T-cell (primary cell): ENCODE measurements at places on chromosomes 4 and X.

- no peaks in the 10 kb centered on the region for H3K4me1 ChIP-seq
- H3K36me3 ChIP-seq, result no peaks in the 10 kb centered on the region
- DNase-seq, result no peak
- H3K27ac ChIP-seq, result no peak overlapping the region
- no peaks in the 10 kb centered on the region for H3K27me3 ChIP-seq
Observed at GRCh38 chr4:78168029-78168428, 110.9 kb downstream of the FRAS1 start.

DNA sequence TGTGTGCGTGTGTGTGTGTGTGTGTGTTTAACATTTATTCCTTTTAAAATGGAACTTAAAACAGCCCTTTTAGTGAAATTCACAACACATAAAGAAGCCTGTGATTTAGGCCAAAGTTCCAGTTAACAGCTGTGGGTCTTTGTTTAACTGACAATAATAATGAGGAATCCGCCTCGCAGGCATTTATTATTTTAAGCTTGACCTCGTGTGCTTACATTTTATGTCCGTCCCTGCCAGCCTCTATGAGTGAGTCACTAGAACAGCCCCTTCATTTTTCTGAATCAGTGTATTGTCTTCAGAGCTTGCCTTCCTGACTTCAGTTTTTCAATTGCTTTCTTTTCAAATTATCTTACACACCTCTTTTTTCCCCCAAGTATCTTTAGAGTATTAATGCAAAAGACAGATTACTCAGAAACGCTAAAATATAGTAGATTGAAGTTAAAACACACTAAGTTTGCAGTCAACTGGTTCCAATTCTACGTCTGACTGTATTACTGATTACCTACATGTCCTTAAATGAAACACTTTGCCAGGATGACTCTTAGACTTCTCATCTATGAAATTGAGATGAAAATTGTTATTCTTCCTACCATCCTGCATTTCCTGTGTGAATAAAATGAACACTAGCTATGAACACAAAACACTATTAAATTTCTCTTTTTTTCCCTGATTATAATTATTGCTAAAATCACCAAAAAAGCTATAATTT lies 319.6 kb upstream of the HS3ST1 start:
- no peak for DNase-seq
- H3K27ac ChIP-seq, result no peak overlapping the region
- H3K4me1 ChIP-seq, result no peaks in the 10 kb centered on the region

GRCh38 chrX:148269513-148269912 lies 230.9 kb upstream of the AFF2 start:
- no peak for DNase-seq
- no peak overlapping the region for H3K27ac ChIP-seq
- no peaks in the 10 kb centered on the region for H3K27me3 ChIP-seq
- no peaks in the 10 kb centered on the region for H3K4me1 ChIP-seq
- H3K36me3 ChIP-seq, result no peaks in the 10 kb centered on the region
- no peak overlapping the region for H3K4me3 ChIP-seq

DNA sequence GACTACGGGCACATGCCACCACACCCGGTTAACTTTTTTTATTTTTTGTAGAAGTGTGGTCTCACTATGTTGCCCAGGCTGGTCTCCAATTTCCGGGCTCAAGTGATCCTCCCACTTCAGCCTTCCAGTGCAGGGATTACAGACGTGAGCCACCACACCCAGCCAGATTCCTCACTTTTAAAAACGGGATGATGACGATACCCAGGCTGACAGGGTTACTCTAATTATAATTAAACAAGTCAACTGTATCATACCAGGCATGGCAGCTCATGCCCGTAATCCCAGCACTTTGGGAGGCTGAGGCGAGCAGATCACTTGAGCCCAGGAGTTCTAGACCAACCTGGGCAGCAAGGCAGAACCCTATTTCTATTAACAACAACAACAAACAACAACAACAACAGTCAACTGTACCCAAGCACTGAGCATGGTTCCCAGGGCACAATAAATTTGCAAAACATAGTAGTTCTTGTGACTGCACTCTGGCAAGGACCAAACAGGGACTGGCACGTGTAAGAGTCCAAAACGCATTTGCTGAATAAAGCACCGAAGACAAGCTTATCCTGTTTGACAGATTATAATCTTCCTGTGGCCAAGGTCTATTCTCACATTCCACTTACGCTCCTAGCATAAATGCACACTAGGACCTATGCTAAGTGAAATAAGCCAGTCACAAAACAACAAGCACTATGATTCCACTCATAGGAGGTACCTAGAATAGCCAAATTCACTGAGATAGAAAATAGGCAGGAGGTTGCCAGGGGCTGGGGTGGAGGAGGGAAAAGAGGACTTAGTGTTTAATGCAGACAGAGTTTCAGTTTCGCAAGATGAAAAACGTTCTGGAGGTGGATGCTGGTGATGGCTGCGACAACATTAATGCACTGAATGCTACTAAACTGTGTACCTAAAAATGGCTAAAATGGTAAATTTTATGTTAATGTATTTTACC lies 77.5 kb downstream of the IRF2 start:
- DNase-seq, result no peak
- no peaks in the 10 kb centered on the region for H3K27me3 ChIP-seq
- H3K36me3 ChIP-seq, result peaks cover 36% of the 10 kb centered on the region
- no peak overlapping the region for H3K27ac ChIP-seq

DNA sequence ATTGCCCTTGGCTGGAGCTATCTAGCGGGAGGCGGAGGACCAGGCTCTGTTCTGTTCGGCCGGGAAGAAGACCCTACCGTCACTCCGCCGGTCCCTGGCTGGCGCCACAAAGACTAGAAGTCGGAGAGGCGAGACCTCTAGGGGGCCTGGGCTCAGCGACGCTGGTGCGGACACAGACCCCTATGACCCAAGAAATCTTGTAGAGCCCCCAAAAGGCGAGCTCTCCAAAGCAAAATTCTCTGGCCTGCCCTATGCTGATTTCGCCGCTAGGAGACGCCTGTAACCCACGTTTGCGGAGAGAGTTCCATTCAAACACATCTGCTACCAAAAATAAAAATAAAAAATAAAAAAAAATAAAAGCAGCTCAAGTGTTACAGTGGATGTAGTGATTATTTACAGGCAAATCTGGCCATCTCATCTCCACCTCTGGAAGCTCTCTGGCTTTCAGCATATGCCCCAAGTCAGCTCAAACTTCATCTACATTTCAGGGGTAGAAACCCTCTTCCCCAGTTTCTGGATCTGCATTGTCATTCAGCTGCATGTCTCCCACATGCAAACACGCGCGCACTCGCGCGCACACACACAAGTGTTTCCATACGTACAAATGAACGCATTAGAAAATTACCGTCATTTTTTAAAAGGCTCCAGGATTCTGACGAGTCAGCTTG lies 2.4 kb upstream of the PCDH10 start:
- DNase-seq, result no peak
- no peak overlapping the region for H3K27ac ChIP-seq
- H3K36me3 ChIP-seq, result no peaks in the 10 kb centered on the region

DNA sequence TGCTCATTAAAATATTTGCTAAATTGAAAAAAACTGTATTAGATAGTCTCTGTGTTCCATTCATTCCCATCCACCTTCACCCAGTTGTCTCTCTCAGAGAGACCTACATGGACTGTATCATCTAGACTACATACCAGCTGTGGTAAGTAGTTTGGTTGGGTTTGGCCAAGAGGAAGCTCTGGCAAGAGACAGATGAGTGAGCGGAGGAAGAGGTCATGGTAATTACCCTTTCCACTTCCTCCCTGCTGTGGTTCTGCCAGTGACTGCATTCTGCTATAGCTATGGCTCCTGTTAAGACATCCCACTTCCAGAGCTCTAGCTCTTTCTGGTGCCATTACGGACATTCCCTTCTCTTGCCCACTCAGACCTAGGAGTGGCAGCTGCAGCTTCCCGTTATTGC lies 239.0 kb upstream of the MID1 start:
- no peaks in the 10 kb centered on the region for H3K36me3 ChIP-seq
- no peaks in the 10 kb centered on the region for H3K4me1 ChIP-seq
- no peak overlapping the region for H3K4me3 ChIP-seq
- DNase-seq, result no peak
- H3K27ac ChIP-seq, result no peak overlapping the region

DNA sequence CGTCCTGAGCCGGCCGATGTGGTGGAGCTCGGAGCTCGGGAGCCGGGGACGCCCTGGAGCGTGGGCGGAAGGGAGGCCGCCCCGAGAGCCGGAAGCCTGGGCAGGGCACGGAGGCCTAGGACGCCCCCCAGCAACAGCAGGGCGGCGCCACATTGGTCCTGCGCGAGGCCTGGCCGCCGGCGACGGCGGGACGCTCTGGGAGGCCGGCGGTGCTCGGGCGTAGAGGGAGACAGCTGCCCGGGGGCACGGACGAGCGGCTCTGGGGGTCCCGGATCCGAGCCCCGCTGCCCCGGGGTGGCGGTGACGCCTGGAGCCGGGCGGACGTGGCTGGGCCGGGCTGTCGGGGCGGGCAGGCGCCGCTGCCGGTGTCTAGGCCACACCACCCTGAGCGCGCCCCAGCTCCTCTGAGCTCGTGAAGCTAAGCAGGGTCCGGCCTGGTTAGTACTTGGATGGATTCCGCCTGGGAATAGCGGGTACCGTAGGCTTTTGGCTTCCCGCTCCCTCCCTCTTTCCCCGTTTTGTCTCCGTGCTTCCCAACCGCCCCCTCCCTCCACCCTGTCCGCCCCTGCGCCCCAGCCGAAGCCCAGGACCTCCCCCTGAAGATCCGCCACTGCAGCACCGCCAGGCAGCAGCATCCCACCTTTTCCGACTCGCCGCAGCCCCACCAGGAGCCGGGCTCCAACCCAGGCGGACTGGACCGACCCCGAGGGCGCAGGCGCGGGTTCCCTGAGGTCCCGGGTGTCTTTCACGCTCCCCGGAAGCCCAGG lies 12.1 kb downstream of the FRG2 start:
- H3K4me3 ChIP-seq, result no peak overlapping the region
- peaks cover 15% of the 10 kb centered on the region for H3K4me1 ChIP-seq
- DNase-seq, result no peak
- H3K36me3 ChIP-seq, result no peaks in the 10 kb centered on the region
- H3K27ac ChIP-seq, result no peak overlapping the region

DNA sequence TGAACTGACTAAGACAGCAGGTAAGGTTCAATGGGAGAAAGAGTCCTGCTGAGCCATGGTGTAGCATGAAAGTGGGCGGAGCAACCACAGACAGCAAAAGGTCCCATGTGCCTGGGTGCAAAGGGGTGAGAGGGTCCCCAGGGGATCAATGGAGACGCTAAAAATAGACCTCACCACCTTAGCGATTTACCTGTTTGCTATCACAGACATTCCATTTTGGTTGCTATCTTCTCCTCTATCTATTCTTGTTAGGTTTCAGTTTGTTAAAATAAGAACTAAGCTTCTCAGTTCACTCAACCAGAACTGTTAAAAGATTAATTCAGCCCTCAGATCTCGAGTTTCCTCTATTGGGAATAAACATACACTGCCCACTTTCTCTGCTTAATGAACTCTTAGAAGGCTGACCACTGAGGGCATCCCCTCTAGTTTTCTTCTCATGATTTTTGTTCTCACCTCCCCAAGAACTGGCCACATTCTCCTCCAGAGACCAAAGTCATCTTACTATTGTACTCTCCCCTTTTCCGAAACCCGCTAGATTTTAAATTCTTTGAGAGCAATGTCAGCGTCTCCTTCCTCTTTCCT lies 136.7 kb downstream of the PARM1 start:
- H3K27ac ChIP-seq, result no peak overlapping the region
- no peaks in the 10 kb centered on the region for H3K4me1 ChIP-seq
- no peaks in the 10 kb centered on the region for H3K27me3 ChIP-seq
- DNase-seq, result no peak

DNA sequence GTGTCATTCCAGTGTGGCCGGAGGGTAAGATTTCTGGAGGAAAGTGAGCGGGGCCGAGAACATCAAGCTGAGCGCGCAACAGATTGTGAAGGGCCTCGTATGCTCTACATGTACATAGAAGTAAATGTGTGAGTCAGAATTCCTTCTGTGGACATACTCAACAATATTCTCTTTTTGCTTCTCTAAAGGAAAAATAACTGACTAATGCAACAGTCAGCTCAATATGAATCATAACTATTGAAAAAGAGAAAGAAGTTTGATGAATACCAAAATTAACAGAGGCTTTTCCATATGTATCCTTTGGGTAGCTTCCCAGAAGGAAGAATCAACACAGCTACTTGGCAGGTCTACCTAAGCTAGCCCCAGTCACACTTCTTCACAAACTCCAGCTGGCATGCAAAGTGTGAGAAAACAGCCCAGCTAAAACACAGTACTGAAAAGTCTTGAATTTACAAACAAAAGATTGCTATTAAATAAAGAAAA lies 87.5 kb upstream of the ZFP42 start:
- no peak overlapping the region for H3K4me3 ChIP-seq
- DNase-seq, result no peak
- H3K4me1 ChIP-seq, result no peaks in the 10 kb centered on the region
- H3K27me3 ChIP-seq, result no peaks in the 10 kb centered on the region
- H3K36me3 ChIP-seq, result no peaks in the 10 kb centered on the region
- H3K27ac ChIP-seq, result no peak overlapping the region

- H3K4me1 ChIP-seq, result no peaks in the 10 kb centered on the region
- DNase-seq, result no peak
- no peak overlapping the region for H3K27ac ChIP-seq
- no peak overlapping the region for H3K4me3 ChIP-seq
- H3K27me3 ChIP-seq, result no peaks in the 10 kb centered on the region
- no peaks in the 10 kb centered on the region for H3K36me3 ChIP-seq
Observed at GRCh38 chr4:180828455-180829018, 1414.7 kb upstream of the TENM3 start.

- H3K27ac ChIP-seq, result peak overlapping the region; percentile 89
- no peaks in the 10 kb centered on the region for H3K27me3 ChIP-seq
- H3K4me1 ChIP-seq, result peaks cover 16% of the 10 kb centered on the region
- H3K36me3 ChIP-seq, result no peaks in the 10 kb centered on the region
Observed at GRCh38 chr4:139014371-139015268, 961 bp upstream of the NOCT start.

- no peak overlapping the region for H3K4me3 ChIP-seq
- H3K4me1 ChIP-seq, result no peaks in the 10 kb centered on the region
- no peak overlapping the region for H3K27ac ChIP-seq
- no peaks in the 10 kb centered on the region for H3K27me3 ChIP-seq
- no peak for DNase-seq
Observed at GRCh38 chrX:103797691-103798090, 21.1 kb downstream of the PLP1 start.

DNA sequence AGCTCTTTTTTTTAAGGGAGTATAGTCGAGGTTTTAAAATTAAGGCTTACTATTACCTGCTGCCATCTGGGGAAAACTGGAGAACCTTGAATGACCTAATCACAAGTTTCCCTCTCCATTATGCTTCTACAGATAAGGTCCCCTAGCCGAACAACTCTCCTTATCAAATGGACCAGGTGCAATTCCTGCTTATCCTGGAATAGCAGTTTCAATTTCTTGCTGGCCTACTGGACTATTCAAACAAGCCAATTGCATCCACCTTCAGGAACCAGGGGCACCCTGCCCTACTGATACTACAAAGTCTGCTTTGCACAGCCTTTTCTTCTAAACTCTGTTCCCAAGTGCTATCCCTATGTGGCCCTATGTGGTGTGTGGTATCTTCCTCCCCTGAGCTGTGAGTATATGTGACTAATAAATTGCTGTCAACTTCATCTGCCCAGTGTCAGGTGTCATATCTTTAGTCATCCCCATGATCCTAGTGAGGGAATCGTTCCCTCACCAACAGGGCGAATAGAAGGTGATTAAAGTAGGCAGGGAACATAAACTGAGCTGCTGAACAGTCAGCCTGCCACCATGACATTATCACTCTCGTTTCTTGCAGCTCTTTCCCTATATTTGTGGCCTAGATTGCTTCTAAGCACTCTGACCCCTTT lies 128.5 kb downstream of the ATG4A start:
- DNase-seq, result no peak
- H3K27me3 ChIP-seq, result no peaks in the 10 kb centered on the region
- no peak overlapping the region for H3K4me3 ChIP-seq
- H3K4me1 ChIP-seq, result no peaks in the 10 kb centered on the region
- no peaks in the 10 kb centered on the region for H3K36me3 ChIP-seq
